ENCODE measurements at places on chromosomes 3 and 15. TPM values are rescaled to one million over a fixed set of nuclear protein-coding genes. Genes with fewer than 3 reads are reported as not detected.

Gene WDR82
- 66.8 TPM for total RNA-seq

Gene GBE1
- total RNA-seq, result 22.9 TPM

Gene ITIH4
- total RNA-seq, result 9.9 TPM

Gene SPATA12
- total RNA-seq, result 0.17 TPM

Gene ARGFX
- total RNA-seq, result not detected

Gene C3orf49
- not detected for total RNA-seq

Gene CFAP100
- total RNA-seq, result not detected

Gene PIK3CA
- total RNA-seq, result 30.6 TPM

Gene KNSTRN
- 9.7 TPM for total RNA-seq

Gene PRSS50
- not detected for total RNA-seq

Gene CASR
- total RNA-seq, result 0.13 TPM

Gene RAB27A
- total RNA-seq, result 39.6 TPM

DNA sequence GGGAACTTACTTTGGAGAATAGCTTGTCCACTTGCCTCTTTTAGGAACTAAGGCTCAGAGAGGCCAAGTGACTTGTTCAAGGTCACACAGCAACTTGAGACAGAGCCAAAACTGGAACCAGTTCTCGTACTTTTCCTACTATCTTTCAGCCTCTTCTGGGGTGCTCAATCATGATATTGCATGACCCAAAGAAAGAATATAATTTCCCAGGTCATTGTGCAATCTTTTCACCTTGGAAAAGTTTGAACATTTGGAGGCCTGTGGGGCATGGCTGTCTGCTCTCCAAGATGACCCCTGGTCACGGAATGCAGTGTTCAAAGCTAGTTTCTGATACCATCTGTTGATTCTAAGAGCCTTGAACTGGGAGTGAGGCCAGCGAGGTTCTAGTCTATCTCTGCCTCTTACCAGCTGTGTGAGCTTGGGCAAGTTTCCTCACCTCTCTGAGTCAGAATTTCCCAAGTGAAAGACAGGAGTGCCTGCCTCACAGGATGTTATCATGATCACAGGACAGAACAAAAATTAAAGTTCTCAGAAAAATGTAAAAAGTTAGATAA is 89.7 kb downstream of the BDH1 start:
- no peak for DNase-seq

DNA sequence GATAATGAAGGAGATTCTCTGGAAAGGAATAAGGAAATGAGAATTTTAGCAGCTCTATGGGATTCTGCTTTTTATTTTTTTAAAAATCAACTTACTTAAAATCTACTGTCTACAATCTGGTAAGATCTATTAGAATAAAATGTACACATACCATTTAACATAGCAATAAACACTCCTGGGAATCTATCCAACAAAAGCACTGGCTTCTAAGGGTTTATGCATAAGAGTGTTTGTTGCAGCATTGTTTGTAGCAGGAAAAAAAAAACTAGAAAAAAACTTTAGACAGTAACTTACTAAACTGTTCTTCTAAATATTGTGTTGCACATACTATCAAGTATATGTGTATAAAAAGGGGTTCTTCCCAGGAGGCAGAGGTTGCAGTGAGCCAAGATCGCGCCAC is 15.7 kb upstream of the RBP1 start:
- DNase-seq, result no peak

GRCh38 chr3:140563206-140563760 is 114.6 kb upstream of the TRIM42 start:
- no peak for DNase-seq

- DNase-seq, result no peak
These were observed 28.1 kb downstream of the CCRL2 start for GRCh38 chr3:46435081-46435726.

GRCh38 chr15:92960996-92961681 is 61.0 kb downstream of the CHD2 start:
- no peak for DNase-seq

GRCh38 chr3:142886940-142887339 is 1.9 kb downstream of the PCOLCE2 start:
- no peak for DNase-seq

GRCh38 chr15:25846377-25846776 is 16.8 kb downstream of the ATP10A start:
- DNase-seq, result no peak

- DNase-seq, result no peak
These were observed 440.0 kb upstream of the PROK2 start for GRCh38 chr3:72224804-72225509.

GRCh38 chr15:85141726-85142125 is 160.1 kb downstream of the PDE8A start:
- DNase-seq, result no peak

DNA sequence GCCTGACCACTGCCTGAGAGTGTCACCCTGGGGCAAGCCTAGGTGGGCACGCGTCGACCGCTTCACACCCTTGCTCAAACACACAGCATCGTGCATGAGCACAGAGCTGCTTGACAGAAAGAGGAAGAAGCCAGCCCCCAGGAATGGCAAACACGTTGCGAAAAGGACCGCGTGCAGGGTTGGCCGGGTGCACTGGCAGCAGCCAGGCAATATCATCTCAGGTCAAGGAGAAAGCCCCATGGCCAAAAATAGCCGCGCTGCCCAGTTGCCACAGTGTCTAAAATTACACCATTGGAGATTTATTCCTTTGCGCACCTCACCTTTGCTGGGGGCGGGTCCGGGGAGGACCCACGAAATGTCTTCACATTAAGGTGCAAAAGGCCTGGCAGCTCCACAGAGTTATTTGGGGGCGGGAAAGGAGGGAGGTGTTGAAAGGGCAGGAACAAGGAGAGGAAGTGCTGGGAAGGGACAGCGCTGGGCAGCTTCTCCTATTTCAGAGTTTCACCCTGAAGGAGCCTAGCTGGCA is 44.7 kb upstream of the NR2F2 start:
- no peak for DNase-seq

- no peak for DNase-seq
These were observed 63.5 kb downstream of the SLC49A4 start for GRCh38 chr3:122858373-122858772.

GRCh38 chr15:92677999-92678398 is 22.4 kb upstream of the FAM174B start:
- DNase-seq, result no peak

DNA sequence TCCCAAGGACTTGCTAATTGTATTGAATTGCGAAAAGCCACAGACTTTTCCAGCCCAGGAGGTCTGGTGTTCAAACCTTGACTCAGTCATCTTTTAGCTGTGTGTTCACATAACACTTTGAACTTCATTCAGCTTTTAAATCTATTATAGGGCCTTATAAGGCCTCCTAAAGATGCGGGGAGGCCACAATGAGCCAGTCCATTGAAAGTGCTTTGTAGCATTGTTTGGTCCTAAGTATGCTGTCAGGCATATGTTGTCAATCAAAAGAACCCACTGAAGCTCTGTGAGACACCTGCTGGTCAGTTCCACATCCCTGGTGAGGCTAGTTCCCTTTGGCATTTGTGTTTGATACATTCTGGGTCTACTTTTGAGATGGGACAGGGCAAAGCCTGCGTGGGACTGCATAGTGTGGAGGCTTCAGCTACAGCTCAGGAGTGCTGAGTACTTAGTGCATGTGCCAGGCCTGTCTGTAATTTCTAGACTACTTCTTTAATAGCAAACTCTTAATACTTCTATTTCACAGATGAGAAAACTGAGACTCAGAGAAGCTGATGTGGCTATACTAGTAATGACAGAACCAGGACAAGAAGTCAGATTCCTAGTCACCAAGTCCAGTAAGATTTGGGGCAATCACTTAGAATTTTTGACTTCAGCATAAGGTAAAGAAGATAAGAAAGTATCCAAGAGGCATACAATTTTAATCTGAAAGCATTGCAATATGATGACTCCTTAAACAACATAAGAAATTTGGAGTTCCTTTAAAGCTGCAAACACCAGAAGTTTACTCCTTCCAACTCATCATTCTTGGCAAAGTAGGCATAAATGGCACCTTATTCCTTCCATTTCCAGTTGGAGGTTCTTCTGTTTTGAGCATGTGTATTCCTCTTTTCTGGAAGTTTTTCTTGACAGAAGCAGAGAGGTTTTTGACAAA is 213.0 kb downstream of the PDCD6IP start:
- no peak for DNase-seq

- DNase-seq, result no peak
These were observed 73.4 kb downstream of the CPN2 start for GRCh38 chr3:194277786-194278130.

DNA sequence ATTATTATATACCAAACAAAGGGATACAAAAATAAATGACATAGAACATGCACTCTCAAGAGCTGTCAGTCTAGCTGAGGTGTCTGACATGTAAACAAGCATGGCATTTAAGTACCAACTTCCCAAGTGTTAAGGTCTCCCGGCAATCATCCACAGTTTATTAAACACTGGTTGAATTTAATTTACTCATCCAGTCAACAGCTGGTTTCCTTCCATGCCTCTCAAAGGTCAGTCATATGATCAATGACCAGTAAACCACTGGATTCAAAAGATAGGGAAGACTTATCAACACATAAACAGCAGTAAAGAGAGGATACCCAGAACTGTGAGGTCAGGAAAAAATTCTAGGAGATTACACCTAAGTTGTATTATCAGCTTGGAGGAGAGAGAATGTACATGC is 80.4 kb downstream of the ADAM10 start:
- no peak for DNase-seq

DNA sequence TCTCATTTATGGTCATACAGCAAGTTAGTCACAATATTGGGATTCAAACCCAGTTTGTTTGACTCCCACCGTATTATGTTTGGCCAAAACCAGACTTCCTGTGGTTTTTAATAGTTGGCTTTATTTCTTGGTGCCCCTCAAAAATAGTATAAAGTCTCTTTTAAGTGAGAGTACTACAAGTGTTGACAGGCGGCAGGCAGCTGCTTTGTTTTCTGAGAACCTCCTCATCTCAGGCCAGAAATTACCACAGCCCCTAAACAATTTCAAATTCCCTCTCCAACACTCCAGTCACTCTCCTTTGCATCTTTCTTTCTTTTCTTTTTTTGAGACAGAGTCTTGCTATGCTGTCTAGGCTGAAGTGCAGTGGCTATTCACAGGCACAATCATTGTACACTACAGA is 121.5 kb downstream of the POLR2M start:
- DNase-seq, result no peak

- no peak for DNase-seq
These were observed 64.6 kb downstream of the ARNT2 start for GRCh38 chr15:80468796-80469195.

DNA sequence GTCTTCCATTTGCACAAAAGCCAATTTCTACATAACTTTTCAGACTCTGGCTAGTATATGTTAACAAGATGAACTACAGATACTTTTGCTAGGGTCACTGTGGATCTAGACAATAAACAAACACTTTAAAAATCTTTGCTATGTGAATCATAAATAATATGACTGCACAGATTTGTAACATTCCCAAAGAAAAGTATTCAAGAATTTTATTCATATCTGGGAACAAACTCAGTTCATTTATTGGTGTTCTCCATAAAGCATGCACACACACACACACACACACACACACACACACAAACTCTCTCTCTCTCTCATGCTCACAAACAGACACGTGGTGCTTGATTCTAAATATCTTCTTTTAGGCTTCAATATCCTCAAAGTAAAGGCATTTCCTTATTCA is 18.8 kb upstream of the THRB start:
- DNase-seq, result no peak
